Fibroblast of skin of left biceps (primary cell): ENCODE measurements at places on chromosomes 13 and 19.
A peak's percentile ranks its signal among the peaks of the same experiment; 100 is the strongest.

- no peak for DNase-seq
These were observed 4.0 kb downstream of the KLF16 start for GRCh38 chr19:1859331-1859781.

DNA sequence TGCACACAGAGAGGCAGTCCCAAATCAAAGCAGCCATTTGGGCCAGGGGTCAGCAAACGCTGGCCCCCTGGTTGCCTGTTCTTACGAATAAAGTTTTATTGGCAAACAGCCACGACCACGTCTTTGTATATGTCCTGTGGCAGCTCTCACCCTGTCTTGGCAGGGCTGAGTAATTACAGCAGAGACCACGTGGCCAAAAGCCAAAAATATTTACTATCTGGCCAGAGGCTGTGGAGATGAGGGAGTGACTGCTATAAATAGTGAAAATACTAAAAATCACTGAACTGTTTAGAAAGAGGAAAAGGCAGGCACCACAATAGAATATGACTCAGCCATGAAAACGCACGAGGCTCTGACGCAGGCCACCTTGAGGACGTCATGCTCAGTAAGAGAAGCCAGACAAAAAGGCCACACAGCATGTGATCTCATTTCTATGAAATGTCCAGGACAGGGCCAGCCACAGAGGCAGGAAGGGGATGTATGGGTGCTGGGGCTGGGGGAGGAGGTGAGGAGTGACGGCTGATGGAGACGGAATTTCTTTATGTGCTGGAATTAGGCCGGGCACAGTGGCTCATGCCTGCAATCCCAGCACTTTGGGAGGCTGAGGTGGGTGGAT is 29.4 kb downstream of the SMIM24 start:
- peak; percentile 96 for DNase-seq

DNA sequence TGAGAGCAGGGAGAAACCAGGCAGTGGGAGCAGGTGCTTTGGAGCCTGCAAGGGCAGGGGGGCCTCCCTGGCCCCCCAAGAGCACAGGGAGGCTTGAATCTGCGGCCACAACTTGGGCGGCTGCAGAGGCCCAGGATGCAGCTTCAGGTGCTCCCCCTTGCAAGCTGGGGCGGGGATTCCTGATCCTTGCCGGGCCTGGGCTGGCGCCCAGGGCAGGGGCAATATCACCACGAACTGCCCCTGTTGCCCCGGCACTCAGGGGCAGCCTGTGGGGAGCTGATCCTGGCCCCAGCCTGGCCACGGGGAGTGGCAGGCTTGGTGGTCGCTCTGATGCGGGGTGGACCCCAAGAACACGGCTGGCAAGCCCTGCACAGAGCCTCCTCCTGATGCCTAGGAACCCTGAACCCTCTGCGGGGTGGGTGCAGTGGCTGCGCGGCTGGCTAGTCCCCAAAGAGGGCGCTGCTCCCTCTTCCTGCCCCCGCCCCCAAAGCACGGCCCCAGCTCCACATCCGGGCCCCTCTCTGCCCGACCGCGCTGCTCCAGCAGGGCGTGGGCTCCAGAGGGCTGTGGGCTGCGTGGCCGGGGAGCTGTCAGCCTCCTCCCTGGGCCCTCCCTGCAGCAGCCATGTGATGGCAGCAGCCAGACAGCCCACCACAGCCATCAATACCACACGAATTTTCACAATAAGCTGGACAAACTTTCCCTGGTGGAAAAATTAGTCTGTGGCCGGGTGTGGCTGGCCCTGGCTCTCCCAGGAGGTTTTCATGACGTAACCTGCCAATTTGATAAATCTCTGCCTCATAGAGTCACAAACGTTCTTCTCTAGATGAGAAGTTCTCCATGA is 21.0 kb downstream of the TNFSF9 start:
- DNase-seq, result no peak

GRCh38 chr13:25200783-25201182 is 28.7 kb upstream of the AMER2 start:
- no peak for DNase-seq

GRCh38 chr19:11856596-11857250 is 8.2 kb downstream of the ZNF439 start:
- DNase-seq, result no peak

GRCh38 chr19:45363861-45364459 is 6.4 kb downstream of the ERCC2 start:
- DNase-seq, result no peak

DNA sequence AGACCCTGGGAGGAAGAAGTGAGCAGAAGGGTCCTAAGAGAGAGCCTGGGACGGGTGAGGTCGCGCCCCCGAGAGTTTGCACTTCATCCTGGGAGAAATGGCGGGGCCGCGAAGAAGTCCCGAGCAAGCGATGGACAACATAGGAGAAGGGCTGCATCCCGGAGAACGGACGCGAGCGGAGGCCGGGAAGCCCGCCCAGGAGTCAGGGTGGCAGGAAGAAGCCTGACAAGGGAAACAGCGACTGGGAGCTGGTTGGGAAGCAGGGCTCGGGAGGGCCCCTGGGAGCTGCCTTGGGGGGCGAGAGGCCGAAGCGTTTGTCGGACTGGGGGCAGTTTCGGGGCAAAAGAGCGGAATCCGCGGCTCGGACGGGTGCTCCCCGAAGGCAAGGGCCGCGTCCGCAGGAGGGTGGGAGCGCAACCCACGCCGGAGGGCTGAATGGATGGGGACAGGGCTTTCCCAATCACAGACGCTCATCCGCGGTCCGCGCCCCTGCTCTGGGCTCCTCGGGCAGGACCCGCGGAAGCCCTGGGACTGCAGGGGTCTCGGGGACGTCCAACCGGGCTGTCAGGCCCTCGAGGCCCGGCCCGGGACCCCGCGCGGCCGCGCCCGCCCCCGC is 469 bp downstream of the ABHD17A start:
- DNase-seq, result no peak

DNA sequence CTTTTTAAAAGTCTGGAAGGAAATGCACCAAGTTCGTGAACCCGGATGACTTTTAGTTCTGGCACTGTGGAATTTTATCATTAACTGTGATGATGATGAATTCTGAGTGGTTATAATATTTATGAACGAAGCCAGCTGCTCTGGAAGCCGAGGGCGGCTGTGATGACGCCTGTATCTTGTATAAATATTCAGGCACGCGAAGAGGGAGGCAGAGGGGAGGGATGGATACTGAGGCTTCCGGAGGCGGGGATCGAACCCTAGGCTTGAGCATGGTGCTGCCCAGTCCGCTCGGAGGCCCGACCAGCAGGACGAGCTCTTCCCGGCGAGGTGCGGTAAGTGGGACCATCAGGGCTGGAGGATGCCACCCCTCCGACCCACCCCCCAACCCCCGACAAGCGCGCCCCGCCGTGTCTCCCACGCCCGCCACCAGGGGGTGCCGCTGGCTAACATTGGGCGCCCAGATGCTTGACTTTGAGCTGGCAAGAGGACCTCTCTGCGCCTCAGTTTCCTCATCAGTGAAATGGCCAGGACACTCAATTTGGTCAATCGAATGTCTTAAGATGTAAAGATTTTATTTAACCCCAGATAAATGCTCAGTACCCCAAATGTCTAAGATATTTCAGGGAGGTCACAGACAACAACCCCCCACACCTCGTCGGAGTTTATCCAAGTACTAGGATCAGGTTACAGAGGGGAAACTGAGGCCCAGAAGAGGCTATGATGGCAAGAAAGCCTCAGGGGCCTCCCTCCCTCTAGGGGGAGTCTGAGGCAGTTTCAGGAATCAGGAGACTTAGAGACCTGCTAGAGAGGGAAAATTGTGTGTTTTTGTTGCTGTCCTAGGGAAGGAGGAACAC is 4.5 kb upstream of the RAB3A start:
- DNase-seq, result peak; percentile 45

- no peak for DNase-seq
These were observed 73.2 kb upstream of the MEDAG start for GRCh38 chr13:30832845-30833332.

DNA sequence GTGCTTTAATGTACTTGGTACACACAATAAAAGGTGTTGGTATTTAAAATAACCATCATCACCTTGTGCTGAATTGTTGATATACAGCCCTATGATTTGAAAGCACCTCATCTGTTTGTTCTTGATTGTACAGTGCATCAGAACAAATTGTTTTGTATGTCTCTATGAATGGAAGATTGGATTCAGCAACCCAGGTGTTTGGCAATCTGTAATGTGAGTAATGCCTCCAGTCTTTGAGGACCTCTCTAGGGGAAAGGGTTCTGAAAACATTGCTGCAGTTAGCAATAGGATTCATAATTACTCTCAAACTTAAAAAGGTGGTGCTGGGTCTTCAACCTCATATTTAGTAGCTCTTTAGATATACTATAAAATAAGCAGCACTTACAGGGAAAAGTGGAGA is 341.8 kb downstream of the OXGR1 start:
- DNase-seq, result no peak
